ENCODE measurements at places on chromosomes 12 and 14.

GRCh38 chr14:85529803-85530574, at the start of gene FLRT2:
Gene FLRT2 (plus strand): TSS chr14:85530144. CDS start chr14:85621515, 91,371 bp downstream.
- no peak for DNase-seq

GRCh38 chr12:53696655-53697331, 20.9 kb upstream of the ATP5MC2 start:
- no peak for DNase-seq

- DNase-seq: no peak
These were observed 64.4 kb downstream of the ZFC3H1 start for GRCh38 chr12:71599210-71599609.

DNA sequence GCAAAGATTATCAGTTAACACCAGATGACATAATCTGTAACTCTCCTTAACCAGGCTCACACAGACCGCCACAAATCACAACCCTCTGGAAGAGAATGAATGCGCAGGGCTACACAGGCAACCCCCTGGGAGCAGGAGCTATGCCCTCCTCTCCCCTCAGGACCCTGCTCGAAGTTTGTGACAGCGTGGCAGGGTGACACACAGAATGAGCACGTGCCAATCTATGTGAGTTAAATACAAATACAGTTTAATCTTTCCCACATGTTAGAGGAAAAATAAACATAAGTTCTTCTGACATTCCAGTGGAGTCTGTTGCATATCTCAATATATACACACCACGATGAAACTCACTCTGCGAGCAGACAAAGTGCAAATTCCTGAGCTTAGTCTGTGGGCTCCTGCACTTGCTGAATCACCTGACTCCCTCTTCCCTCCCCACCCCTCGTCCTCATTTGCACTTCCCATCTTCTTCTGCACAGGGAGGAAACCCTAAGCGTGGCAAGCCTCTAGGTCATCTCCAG, 37.6 kb downstream of the BCAT1 start:
- peak; percentile 81 for DNase-seq

DNA sequence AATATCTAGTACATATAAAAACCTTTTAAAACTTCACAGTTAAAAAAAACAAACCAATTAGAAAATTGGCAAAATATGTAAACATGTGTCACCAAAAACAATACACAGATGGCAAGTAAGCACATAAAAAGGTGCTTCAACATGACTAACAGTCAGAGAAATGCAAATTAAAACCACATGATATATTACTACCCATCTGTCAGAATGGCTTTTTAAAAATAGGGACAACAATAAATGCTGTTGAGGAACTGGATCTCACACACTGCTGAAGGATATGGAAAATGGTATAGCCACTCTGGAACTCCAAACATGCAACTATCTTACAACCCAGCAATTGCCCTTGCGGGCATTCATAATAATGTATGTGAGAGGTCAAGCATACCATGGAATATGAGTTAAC, 1153.6 kb downstream of the FLRT2 start:
- DNase-seq: no peak

DNA sequence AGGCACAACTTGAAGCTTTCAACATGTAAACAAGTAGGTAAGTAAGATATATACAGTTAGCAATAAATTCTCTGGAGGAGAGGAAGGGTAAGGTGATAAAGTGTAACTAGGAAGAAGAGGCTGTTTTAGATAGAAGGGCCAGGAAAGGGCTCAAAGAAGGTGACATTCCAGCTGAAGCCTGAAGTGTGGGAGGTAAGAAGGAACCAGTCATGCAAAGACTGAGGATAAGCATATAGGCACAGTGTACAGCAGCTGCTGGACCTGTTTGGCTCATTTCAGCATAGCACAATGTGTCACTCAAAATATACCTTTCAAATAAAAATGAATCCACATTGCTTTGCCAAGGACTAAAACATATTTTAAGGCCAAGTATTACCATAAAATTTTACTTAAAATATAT, 28.6 kb upstream of the ARL1 start:
- DNase-seq: no peak

DNA sequence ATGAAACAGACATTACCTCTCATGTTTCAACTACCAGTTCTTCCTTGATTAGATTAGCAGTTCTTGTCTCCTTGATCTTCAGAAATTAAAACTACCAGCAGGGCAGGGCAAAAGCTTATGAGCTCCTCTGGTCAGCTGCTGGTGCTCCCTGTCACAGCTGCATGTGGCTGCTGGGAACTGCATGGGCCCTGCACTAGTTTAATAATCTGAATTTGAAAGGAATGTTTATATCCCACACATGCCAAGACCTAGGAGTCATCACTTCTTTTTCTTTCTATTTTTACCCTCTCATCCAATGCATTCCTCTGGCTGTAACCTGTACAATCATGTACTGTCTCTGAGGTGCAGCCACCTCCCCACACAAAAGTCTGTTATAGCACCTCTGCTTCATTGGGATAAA, 73.9 kb downstream of the ARMH4 start:
- DNase-seq: peak; percentile 59

DNA sequence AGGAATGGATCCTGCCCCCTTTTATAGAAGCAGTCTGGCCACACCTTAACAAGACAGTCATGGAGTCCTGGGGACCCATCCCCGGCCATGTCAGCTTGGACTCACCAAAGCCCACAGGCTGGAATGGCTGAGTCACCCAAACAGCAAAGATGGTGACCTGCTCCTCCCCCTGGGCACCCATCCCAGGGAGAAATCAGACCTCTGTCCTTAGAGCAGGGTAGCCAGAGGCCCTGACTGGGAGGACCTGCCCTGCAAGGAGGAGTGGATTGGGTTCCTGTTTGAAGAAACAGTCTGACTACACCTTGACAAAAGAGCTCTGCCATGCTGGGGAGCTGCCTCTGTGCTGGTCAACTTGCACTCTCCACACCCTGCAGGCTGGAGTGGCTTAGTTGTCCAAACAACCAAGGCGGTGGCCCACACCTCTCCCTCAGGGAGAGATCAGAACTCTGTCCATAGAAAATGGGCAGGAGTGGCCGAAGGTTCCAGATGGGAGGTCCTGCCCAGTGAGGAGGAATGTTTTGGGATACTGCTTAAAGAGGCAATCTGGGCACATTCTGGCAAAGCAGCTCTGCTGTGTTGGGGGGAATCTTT, 16.6 kb downstream of the MGP start:
- DNase-seq: no peak

GRCh38 chr14:95817271-95817670, 59.4 kb upstream of the TUNAR start:
- no peak for DNase-seq

DNA sequence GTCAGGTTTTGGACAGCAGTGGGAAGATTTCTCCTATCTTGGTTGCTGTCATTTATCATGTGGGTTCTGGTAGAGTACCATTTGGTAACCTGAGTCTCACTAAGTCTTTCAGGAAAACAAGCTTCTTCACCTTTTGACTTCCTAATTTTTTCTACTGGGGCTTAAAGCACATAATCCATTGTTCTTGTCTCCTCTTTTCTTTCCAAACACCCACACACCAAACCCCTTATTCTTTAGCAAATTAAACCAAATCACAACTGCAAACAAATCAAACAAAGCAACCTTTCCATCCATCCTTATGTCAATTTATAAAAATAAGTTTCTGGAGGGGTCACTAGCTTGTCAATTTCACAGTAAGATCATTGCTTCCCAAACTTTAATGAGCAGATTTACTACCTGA, 84.1 kb downstream of the ATP23 start:
- DNase-seq: no peak

GRCh38 chr14:61229475-61229888, 51.7 kb downstream of the TMEM30B start:
- DNase-seq: no peak

DNA sequence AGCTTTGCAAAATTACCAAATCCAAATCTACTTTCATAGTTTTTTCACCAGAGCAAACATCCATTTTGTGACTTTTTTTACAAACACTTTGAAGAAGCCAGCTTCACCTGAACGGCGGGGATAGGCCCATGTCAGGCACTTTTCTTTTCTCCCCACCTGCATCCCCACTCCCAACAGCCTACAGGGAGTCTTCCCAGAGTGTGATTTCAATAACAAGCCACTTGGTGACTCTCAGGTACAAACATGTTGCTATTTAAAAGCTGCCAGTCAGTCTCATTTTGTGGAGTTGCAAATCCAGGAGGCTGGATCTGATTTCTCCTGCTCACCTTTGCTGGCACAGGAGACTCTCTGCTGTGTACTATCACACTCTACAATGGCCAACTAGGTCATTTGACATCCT, 285.5 kb downstream of the KCNH5 start:
- DNase-seq: no peak

DNA sequence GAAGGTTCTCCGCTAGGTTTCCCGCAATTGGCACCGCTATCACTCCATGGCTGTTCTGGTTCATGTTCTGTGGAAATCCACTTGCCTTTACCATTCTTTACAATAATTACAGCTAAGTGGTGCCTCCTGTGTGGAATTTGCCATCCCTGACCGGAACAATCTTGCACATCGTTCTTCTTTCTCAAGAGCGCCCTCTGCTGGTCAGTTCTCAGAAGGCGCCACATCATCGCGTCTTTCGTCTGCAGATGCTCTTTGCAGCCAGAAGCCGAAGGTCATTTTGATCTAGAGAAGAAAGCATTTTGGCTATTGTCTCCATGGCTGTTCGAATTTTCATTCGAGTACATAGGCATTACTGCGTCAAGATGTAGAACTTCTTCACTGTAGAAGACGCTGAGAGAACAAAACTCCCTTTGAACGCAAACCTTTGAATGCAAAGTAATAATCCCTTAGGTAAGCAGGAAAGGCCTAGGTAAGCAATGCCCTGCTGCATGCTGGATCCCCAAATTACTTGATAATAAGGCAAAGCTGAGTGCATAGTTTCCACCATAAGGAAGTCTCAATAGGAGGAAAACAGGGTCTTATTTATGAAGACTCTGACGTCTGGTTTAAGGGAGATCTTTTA, 10.1 kb upstream of the RTRAF start:
- no peak for DNase-seq

DNA sequence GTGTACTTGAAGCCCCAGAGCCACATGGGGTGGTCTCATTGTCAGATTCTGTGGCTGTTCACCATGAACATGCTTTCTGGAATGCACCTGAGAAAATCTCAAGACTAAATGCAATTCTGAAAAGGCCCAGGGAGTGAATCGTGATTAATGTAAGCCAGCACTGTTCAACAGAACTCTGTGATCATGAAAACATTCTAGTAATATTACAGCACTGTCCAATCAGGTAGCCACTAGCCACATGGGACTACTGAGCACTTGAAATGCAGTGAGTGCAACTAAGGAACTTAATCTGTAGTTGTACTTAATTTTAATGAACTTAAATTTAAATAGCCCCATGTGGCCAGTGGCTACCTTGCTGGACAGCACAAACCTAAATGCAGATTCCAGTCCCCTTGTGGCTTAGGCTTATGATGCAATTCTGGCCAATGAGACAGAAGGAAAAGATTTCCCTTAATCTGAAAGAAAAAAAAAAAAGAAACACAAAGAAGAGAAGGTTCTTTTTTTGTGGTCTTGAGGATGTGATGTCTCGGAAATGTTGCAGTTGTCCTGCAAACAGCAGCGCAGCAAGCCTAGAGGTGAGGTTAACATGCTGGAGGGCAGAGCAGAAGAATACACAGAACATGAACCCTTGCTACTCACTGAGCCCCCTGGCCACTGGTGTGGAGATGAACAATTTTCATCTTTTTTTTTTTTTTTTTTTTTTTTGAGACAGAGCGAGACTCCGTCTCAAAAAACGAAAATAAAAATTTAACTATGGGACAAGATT, 48.2 kb downstream of the SPPL3 start:
- no peak for DNase-seq

DNA sequence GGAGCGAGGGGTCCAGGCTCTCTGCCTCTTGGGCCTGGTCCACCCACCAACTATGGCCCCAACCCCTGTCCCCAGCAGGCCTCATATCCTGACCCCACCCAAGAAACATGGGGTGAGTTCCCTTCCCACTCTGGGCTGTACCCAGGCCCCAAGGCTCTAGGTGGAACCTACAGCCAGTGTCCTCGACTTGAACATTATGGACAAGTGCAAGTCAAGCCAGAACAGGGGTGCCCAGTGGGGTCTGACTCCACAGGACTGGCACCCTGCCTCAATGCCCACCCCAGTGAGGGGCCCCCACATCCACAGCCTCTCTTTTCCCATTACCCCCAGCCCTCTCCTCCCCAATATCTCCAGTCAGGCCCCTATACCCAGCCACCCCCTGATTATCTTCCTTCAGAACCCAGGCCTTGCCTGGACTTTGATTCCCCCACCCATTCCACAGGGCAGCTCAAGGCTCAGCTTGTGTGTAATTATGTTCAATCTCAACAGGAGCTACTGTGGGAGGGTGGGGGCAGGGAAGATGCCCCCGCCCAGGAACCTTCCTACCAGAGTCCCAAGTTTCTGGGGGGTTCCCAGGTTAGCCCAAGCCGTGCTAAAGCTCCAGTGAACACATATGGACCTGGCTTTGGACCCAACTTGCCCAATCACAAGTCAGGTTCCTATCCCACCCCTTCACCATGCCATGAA, 8.6 kb downstream of the ARHGAP9 start:
- no peak for DNase-seq

GRCh38 chr14:101022121-101022520, 118.6 kb upstream of the RTL1 start:
- DNase-seq: no peak

DNA sequence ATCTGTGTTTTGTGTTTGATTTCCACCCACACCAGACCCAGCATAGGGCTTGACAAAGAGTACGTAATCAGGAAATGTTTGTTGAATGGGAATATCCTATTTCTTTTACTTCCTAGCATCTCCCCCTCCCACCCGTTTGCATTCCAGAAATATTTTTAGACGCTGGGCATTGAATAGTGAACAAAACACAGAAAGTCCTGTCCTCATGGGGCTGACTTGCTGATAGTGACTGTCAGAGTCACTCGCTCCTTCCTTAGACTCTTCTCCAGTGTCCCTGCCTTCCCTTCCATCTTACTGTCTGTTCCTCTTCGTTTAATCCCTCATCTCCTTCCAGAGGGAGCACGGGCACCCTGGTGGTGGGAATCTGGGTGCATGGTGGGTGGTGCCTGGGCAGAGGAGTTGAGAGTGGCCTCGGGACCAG, 53.6 kb downstream of the SLC25A47 start:
- no peak for DNase-seq

- DNase-seq: no peak
These were observed 126.5 kb downstream of the NCOR2 start for GRCh38 chr12:124440841-124441381.

GRCh38 chr12:67942724-67943123, 46.5 kb upstream of the IFNG-AS1 start:
- no peak for DNase-seq

- no peak for DNase-seq
These were observed at the start of gene CIDEB for GRCh38 chr14:24307575-24308341. Gene CIDEB (minus strand): TSS chr14:24307977. CDS start chr14:24307858, 119 bp downstream.

GRCh38 chr14:74888164-74889158, 6.7 kb downstream of the DLST start:
- no peak for DNase-seq

GRCh38 chr14:86464341-86464740, 934.4 kb downstream of the FLRT2 start:
- no peak for DNase-seq

- DNase-seq: no peak
These were observed 162.4 kb upstream of the FSCB start for GRCh38 chr14:44669496-44669895.

- peak; percentile 3 for DNase-seq
These were observed 43.8 kb upstream of the CSRNP2 start for GRCh38 chr12:51127050-51127729.
